ENCODE measurements at places on chromosomes 1 and 21.

GRCh38 chr1:6198646-6199297, 623 bp downstream of the RPL22 start:
- no peak for DNase-seq

GRCh38 chr1:55694310-55694801, 479.2 kb upstream of the USP24 start:
- DNase-seq = no peak

DNA sequence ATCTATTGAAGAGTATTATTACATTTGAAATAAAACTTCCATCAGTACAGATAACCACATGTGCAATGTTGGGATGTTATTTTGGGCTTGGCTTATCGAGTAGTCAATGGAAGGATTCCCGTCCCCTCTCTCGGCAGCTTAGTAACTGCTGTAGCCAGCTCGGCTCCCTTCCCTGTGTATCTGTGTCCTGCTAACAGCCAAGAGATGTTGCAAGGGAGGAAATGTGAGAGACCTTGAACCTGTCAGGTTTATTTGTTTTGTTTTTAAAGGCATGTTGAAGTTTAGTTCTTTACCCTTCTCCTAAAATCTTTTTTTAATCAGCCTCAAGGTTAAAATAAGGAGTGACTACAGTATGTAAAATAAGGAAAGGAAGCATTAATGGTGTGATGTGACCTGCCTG, 13.6 kb upstream of the TARS2 start:
- no peak for DNase-seq

GRCh38 chr1:192809307-192810252, 741 bp downstream of the RGS2 start:
- DNase-seq = no peak

DNA sequence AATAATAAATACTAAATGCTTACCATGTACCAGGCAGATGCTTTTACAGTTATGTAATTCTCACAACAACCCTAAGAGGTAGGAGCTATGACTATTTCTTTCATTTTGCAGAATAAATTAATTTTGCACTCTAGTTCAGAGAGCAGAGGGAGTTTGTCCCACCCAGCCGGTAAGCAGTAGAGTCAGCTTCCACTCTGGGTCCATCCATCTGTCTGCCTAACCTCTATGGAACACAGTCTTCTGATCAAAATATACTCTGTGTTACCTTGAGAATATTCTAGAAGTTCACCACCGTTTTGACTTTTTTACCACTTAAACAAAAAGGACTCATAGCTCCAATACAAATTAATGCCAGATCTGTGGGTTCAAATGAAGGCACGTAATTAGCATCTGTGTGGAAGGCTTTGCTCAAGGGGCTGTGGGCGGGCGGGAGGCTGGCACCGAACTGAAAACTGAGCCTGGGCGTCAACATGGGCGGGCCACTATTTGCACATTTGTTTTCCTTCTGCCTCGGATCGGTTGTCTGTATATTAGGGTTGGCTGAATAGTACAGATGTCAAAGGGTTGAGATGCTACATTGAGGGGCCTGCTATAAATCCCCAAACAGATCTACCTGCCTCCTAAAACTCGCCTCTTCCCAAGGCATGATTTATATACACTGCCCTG, 33.1 kb upstream of the LMO4 start:
- DNase-seq = no peak

GRCh38 chr1:59276439-59276851, 20.4 kb upstream of the FGGY start:
- DNase-seq = no peak

- no peak for DNase-seq
These were observed 24.3 kb downstream of the AHCTF1 start for GRCh38 chr1:246907472-246907871.

GRCh38 chr1:166169182-166169581, 2.4 kb upstream of the FAM78B start:
- no peak for DNase-seq

GRCh38 chr1:211037095-211037494, 96.9 kb downstream of the KCNH1 start:
- DNase-seq = no peak

GRCh38 chr1:92653605-92654381, 131.1 kb downstream of the EVI5 start:
- no peak for DNase-seq

GRCh38 chr1:89633800-89634625, 1.1 kb downstream of the LRRC8C start:
- DNase-seq = no peak

DNA sequence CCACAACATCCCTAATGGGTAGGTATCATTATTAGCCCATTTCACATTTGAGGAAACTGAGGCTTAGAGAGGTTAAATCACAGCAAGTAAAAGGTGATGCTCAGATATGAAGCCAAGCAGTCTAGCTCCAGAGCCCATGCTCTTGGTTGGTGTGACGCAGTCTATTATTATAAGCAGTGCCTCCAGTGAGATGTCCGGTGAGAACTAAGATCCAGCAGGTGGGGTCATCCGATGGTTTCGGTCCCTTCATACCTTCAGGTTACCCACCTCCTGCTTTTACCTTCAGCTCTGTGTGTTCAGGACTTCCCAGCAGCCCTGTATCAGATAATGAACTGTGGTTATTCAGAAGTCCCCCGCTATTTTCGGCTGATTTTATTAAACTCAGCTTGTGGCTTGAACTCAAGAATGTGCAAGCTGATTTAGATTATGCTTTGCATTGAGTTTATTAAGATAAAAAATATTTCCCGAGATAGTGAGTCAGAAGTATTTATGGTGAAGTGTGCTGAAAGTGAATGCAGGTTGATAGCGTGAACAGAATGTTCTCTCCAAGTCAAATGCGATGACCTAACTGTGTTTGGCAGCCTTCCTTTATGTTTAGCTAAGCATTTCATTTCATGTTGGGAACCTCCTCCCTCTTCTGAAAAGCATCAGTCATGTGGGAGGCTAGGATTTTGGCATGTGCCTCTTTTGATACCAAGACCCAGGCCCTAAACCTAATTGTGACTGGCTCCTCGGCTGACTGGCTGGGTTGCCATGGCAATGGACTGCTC, 160.9 kb upstream of the UBE2U start:
- no peak for DNase-seq

- DNase-seq = no peak
These were observed 33.6 kb upstream of the TNFSF18 start for GRCh38 chr1:173084292-173084691.

DNA sequence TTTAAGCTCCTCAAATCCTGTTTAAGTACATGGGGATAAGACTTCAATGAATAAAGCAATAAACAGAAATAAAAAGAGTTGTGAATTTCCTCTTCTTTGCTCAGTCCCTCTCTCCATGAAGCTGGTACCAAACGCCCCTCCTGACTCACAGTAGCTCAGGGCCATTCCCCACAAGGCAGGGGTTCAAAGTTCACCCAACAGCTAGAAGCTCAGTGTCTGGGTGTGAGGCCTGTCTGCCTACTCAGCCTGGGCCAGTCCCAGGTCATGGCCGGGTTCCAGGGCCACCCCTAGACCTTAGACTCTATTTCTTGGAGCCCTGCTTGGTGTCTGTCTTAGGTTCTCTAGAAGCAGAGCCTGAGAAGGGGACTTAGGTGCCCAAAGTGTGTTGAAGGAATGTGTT, 251.5 kb downstream of the GRIK3 start:
- no peak for DNase-seq

DNA sequence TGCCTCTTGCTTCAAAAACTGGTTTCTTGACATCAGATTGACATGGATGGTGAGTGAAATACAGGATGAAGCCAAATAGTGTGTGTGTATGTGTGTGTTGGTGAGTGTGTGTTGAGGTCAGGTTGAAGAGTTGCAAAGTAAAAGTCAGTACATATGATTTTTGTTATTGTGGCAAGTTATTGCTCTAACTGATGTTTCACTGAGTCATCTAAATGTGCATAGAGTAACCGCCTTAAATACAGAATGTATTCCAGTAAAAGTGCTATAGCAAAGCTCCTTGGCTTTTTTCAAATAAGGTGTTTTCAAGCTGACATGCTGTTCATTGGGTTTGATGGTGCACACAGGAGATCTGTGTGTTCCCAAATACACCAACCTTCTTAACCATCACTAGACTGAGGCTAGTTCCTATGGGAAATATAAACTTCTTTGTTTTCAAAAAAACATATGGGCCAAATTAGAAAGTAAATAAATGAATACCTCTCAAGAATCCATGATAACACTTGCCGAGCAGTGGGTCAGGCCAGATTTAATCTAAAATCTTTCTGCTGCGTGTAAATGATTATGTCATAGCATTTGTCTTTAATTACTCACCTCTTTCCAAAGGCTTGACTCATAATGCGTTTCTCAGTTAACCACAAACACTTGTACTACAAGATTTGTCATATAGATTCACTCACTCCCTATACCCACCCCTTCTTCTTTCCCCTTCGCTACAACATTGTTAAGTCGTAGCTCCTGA, 151.1 kb downstream of the LYPLAL1 start:
- no peak for DNase-seq

All from esophagus squamous epithelium (tissue), 5 donors.